ENCODE measurements at places on chromosomes 11 and 22. TPM values are rescaled to one million over a fixed set of nuclear protein-coding genes. Genes with fewer than 3 reads are reported as not detected.

The CYB5R2 gene
- total RNA-seq, result 4.9 TPM

The PATE4 gene
- not detected for total RNA-seq

The KRTAP5-11 gene
- not detected for total RNA-seq

The KDM4E gene
- total RNA-seq, result not detected

DNA sequence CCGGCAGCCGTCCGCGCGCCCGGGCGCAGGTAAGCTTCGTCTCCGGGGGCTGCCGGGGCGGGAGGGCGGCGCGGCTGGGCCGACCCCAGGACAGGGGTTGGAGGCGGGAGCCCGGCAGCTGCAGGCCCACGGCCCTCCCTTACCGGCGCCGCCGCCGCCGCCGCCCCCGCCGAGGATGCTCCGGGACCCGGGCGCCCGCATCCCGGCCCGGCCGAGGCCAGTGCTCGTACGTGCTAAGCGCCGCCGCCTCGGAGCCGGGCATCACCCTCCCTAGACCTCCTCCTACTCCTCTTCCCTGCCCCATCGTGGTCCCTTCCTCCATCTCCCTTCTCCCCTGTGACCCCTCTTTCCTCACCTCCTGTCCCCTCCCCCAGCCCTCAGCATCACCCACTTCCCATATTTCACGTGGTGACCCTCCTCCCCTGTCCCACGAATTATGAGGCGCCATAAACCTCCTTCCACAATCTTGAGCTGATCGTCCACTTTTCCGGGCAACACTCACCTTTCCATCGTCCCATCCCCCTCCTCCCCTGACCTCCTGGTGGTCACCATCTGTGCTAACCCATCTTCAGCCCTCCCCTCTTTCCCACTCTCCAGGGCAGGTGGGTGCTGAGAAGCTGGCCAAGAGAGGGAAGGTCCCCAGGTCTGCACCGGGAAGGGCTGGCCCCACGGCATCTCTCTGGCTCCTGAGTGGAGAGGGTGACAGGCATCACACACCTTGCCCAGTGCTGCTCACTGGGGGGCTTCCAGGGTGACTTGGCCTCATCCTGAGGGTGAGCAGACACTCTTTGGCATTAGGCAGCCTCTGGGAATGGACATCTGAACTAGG is 612 bp downstream of the ASPHD2 start:
- H3K27ac ChIP-seq, result no peak overlapping the region
- no peak for DNase-seq
- no peaks in the 10 kb centered on the region for H3K4me1 ChIP-seq
- H3K27me3 ChIP-seq, result peaks cover 6% of the 10 kb centered on the region
- H3K36me3 ChIP-seq, result no peaks in the 10 kb centered on the region

All from heart left ventricle (tissue), 16 donors.